Esophagus squamous epithelium (tissue), 5 donors: ENCODE measurements at places on chromosomes 11 and 22.

- no peak for DNase-seq
These were observed 19.4 kb upstream of the EMID1 start for GRCh38 chr22:29186302-29186701.

DNA sequence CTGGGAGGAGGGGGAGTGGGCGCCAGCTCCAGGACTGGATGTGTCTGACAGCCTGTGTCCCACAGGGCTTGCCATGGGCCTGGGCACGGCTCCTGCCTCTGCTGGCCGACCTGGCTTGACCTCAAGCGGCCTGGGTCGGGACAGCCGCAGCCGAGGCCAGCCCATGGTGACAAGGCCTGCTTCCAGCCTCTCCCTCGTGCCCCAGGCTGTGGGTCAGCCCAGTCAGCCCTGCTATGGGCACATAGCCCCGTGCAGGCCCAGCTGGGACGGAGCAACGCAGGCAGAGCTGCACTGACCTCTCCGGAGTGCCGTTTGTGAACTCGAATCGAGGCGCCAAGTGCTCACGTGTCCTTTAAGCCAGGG lies 17.9 kb downstream of the OSBPL5 start:
- DNase-seq = no peak

DNA sequence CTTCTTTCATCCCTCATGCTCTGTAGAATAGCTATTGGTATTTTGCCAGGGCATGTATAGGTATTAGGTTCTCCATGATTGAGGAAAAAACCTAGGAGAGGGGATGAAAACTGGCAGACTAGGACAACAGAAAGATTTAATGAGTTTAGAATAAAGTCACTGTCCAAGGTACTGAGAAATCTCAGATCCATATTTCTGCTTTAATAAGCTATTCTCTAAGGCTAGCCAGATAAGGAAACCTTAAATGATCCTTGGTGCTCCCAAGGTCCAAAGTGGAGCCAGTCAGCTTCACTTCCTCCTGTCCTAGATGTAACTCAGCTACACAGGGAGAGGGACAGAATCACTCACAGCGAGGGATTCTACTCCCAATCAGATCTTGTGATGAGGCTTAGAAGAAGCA lies 13.7 kb upstream of the CSNK2A3 start:
- no peak for DNase-seq

GRCh38 chr11:94851864-94852636 lies 83.9 kb downstream of the AMOTL1 start:
- DNase-seq = no peak

GRCh38 chr11:88398372-88398771 lies 60.8 kb upstream of the CTSC start:
- no peak for DNase-seq
